ENCODE measurements at places on chromosomes 3 and 15.

- DNase-seq: no peak
Observed at GRCh38 chr3:62214850-62215249, 158.5 kb downstream of the FEZF2 start.

DNA sequence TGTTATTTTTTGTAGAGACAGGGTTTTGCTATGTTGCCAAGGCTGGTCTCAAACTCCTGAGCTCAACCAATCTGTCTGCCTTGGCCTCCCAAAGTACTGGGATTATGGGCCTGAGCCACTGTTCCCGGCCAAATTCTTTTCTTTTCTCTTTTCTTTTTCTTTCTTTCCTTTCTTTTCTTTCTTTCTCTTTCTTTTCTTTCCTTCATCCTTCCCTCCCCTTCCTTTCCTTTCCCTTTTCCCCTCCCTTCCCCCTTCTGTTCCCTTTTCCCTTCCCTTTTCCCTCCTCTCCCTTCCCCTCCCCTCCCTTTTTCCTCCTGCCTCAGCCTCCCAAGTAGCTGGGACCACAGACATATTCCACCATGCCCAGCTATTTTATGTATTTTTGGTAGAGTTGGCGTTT is 3.1 kb upstream of the ARF4 start:
- DNase-seq: no peak

GRCh38 chr15:84702961-84703482 is 12.9 kb downstream of the SEC11A start:
- DNase-seq: no peak

- no peak for DNase-seq
Observed at GRCh38 chr15:70217226-70218160, 119.8 kb upstream of the TLE3 start.

- DNase-seq: no peak
Observed at GRCh38 chr3:87805670-87806069, 253.1 kb downstream of the CGGBP1 start.

DNA sequence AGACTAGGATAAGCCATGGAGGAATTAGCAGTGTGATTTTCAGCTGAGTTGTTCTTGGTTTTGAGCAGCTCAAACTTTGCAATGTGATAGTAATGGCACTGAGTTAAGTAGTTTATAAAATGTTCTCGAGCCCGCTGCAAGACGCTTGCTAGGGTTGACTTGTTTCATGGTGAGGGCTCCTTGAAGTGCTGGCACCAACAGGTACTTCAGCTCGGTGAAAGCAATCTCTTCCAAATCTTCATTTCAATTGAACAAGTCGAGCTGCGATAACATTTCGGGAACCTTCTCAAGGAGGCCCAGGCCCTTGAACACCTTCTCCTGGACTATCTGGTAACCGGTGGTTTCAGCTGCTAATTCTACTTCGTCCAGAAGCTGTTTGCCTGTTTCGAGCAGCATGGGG is 50.8 kb upstream of the DYNC1LI1 start:
- no peak for DNase-seq

DNA sequence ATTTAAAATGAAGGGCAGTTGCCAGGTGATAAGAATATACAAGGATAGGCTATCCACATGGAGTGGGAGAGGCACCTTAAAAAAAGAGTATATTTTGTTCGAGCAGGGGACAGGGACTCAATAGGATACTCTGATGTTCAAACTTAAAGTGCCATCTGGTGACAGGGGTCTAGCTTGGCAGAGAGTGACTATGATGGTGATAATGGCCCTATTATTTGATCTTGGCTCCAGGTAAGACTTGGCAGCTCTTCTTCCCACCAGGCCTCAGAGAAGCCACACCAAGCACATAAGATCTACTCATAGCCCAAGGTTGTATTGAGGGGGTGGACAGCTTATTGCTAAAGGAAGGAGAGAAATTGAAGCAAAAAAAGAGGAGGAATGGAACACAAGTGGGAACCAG is 109.0 kb upstream of the MANF start:
- no peak for DNase-seq

- no peak for DNase-seq
Observed at GRCh38 chr3:70811880-70812279, 499.4 kb upstream of the MDFIC2 start.

- no peak for DNase-seq
Observed at GRCh38 chr3:14768881-14769280, 49.9 kb upstream of the FGD5 start.

DNA sequence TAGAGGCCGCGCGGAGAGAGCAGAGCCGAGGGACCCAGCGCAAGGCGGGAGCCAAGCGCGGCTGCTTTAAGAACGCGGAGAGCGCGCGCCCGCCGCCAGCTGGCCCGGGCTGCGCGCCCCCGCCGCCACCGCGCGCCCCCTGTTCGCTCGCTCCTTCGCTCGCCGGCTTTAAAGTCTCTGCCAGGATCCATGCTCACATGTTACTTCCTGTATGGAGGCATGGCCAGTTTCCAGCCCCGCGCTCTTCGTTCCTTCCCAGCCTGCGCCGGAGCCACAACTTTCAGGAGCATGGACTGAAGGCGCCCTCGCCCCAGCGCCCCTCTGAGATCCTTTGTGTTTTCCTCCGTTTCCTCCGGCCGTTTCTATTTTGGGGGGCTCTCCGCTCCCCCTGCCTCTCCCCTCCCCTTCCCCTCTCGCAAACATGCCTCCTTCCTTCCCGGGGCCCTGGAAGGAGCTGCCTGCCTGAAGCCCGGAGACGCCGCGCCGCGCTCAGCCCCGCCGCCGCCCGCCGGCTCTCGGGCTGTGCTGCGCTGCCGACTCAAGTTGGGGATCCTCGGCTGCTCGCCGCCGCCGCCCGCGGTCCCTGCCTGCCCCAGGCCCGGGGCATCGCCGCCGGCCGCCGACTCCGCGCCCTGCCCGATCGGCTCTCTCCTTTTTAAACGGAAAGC is at the start of gene PTPRG:
Gene PTPRG (plus strand): TSS at position 198 of the 668 bp plus-strand sequence. CDS start 717 bp downstream, outside the sequence.
- no peak for DNase-seq

DNA sequence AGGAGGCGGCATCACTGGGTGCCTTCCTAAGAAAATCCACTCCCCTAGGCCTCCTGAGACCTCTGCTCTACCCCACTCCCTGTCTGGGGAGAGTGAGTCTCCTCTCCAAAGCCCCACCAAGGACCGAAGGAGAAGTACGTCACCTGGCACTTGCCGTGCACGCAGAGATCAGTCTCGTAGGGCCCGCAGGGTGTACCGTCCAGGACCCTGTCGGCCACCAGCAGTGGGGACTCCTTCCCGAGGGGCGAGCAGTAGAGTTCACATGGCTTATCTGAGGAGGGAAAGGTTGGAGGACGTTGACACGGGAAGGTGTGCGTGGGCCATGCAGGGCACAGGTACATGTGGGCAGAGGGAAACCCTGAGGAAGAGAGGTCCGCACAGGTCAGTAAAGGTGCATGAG is 232.9 kb downstream of the ADAMTS17 start:
- DNase-seq: no peak

DNA sequence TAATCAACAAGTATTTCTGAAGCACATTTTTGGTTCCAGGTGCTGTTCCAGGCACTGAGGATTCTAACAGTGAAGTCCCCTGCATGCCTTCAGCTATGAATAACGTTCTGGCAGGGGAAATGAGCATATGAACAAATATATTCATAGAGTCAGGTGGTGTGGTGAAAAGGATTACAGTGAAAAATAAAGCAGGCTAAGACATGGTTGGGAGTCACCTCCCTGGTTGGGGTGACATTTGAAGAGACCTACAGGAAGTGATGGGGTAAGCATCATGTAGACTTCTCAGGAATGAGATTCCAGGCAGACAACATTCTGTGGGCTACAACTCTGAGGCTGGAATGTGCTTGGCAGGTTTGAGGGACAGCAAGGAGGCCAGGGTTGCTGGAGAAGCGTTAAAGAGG is 15.0 kb downstream of the FRMD4B start:
- DNase-seq: no peak

GRCh38 chr3:48372862-48373435 is 930 bp downstream of the FBXW12 start:
- DNase-seq: no peak

- no peak for DNase-seq
Observed at GRCh38 chr3:77489216-77489615, 449.3 kb downstream of the ROBO2 start.

- DNase-seq: no peak
Observed at GRCh38 chr15:67185621-67186225, 68.7 kb downstream of the AAGAB start.

GRCh38 chr3:23270423-23270822 is 67.3 kb downstream of the UBE2E2 start:
- no peak for DNase-seq

DNA sequence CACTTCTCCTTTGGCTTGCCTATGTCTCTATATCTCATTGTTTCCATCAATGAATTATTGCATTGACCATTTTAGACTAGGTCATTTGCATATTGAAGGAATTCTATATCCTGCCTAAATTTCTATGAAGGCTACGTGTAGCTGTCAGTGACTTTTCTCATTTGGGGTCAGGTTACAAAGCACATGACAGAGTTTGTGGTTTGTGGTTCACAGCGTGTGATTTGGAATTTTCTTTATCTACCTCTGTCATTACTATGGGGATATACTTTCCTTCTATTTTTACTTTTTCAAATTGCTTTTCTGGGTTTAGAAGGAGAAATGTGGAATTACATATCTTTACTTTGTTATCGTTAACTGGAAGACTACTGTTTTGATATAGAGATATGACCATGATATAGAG is 317.3 kb upstream of the CFAP20DC start:
- DNase-seq: no peak

DNA sequence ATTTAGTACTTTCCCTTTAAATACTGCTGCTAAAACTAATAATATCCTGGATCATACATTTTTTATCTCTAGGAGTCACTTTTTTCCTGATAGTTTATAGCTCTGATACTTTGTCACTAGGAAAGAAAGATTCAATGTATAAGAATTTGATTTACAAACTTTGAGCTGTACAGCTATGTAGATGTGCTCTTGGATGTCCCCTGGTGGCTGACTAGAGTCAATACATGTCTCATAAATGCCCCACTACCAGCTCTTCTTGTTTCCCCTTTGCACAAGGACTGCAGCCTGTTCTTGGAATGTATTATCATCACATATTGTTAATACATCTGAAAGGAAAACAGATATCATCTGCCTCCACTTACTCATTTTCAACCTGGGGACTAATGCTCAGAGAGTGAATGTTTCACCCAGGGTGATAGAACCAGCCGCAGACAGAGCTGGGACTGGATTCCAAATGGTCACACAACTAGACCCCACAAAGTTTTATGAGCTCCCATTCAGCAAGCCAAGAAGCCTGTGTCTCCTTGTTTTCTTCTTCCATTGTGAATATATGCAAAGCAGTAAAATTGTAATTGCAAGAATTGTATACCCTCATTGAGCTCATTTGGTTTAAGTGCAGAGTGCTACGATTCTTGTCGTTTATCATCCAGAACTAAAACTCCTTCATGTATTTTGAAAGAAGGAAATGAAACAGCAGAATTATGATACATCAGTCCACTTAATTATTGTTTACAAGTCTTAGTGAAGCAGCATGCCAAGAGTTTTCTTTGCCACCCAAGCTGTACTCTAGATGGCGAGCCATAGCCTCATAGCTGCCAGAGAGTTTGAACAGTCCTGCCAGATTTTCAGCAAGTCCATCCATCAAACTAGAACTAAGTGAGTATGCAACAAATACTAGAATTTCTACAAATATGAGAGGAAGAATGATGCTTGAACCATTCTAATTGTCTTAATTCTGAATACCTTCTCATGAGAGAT is 261.6 kb upstream of the LMCD1 start:
- no peak for DNase-seq

DNA sequence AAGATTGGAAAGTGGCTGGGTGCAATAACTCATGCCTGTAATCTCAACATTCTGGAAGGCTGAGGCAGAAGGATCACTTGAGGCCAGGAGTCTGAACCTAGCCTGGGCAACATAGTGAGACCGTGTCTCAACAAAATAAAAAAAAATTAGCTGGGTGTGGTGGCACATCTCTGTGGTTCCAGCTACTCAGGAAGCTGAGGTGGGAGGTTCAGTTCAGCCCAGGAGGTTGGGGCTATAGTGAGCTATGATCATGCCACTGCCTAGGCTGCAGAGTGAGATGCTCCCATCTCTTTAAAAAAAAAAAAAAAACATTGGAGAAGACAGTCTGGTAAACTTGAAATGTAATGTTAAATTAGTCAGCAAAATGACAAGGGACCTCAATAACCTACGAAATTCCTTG is 57.9 kb downstream of the STAG1 start:
- DNase-seq: no peak

DNA sequence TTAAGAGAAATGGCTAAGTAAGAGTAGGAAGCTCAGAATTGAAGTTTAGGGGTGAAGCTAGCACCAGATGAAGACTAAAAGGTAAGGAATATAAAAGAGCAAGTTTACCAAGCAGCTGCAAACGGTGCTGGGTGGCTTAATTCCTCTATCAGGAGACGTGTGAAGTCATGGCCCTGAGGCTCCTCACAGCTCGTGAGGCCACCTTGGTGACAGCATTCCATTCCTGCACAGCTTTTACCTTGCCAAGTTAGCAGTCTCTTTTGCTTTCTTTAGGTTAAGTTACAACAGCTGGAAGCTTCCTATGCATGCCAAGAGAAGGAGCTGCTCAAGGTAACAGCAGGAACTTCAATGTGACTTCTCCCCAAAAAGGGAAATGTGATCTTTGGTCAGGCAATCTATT is 6.4 kb downstream of the TMCO5A start:
- no peak for DNase-seq

DNA sequence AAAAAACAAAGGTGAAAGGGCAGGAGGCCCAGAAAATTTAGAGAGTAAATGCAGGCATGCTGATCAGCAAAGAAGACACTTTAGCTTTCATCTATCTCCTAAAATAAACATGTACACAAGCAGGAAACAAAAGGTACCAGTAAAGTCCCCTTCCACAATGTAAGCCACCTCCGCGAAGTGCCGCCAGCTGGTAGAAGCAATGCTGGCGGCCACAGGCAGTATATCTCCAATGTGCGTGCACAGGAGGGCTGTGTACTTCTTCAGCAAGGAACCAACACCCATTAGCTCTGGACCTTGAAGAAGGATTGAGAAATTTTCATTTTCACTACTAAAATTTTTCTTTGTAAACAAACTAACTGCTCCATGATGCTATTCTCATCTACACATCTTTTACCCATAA is 75.4 kb downstream of the HERC2 start:
- no peak for DNase-seq

DNA sequence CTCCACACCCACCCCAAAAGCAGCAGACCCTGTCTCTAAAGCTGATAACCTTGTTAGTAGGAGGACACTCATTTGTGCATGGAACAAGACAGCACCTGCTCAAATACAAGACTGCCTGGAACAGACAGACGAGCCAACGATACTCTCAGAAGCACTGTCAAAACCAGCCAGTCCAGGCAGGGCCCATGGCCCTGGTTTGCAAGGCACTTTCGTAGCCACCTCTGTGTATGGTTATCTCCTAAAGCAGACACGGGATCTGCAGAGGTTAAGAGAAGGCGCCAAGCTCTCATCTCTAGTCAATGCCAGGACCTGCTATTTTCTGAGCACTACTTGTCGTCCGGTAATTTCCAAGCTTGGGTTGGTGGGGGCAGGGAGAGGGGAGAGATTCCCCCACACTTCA is 10.5 kb downstream of the NTRK3 start:
- DNase-seq: no peak

All from central memory CD8-positive, alpha-beta T cell (primary cell).